Coronary artery (tissue), 2 donors: ENCODE measurements at places on chromosomes 5 and 9.
A peak's percentile ranks its signal among the peaks of the same experiment; 100 is the strongest.

DNA sequence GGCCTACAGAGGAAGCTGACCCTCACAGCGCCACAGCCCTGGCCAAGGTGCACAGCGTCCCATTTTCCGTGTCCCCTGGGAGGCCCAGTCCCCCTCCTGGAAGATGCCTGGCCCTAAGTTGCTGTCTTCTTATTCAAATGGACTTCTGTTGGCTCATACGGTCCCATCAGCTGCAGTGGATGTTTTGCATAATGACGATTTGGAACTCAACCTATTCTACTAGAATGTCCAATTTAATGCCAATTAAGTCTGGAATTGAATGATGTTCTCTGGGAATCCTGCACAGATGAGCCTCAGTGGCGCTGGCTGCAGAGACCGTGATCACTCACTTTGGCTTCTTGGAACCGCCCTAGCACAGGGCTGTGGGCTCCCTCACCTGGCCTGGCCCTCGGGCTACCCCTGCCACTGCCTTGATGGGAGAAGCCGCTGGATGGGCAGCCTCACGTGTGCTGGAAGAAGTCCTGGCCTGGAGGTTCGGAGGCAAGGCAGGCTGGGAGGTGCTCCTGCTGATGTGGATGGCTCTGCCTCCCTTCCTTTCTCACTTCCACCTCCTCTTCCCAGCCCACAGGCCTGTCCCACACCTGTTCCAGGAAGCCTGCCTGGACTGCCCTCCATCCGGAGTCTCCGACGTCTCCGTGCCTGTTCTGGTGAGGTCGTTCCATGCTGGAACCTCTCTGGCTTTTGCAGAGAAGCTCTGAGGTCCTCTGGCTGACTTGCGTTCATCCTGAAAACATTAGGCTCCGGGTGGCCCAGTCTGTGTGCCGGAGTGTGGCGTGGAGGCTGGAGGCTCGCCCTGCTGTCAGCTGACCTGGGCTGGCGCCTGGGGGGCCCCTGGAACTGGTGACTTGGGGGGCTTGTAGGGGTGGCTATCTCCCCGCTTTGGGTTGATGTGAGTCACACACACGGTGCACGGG, 147.1 kb downstream of the RXRA start:
- DNase-seq: no peak

DNA sequence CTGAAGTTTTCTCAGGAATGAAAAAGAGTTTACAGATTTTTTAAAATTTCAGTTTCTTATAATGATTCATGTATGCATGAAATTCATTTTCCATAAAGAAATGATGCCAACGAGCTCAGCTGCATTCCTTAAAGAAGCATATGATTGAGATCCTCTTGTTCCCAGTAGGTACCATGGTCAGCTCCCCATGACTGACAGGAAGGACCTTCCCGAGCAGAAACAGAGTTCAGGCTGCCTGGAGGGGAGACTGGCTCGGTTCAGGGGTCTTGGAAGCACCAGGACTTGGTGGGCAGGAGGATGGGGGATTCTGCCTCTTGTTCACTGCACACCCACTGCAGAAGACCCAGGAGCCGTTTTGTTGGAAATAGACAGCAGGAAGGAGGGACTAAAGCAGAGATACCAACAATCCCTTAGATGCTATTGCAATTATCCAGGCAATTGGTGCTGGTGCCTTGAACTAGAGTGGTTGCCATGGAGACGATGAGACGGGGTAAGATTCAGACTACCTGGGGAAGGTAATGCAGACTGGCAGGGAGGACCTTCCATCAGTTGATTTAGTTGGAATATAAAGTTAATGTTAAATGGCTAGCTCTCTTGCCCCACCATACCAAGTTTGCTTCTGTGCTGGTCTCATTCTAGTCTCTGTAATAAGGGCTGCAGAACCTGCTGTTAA, 447.8 kb downstream of the MTRR start:
- no peak for DNase-seq

GRCh38 chr5:169265888-169266287, 35.1 kb downstream of the SLIT3 start:
- DNase-seq: no peak

DNA sequence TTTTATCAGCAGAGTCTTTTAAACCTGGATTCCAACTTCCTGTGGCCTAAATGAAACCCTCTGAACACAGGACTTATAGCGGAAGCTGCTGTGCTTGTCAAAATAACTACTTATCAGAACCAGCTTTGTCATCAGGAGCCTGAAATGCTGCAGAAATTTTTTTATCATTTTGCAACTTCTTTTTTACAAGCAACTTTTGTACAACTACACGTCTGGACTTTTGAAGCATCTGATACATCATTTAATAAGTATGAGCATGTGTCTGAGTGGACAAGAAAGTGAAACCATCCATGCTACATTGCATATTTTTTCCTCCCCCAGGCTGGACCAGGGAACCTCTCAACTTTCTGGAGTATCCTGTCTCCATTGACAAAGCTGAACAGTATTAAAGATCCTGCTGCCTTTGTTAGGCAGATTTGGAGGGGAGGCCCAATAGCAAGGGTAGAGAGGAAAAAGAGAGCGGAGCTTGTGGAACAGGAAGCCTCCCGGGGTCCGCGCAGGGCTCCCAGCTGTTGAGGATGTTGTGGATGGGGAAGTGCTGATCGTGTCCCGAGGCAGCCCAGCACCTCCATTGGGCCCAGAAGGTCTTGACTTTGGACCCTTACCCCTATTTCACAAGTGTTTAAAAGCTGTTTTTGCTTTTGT, 196.6 kb downstream of the MSX2 start:
- no peak for DNase-seq

GRCh38 chr9:109013679-109014607, 644 bp upstream of the CTNNAL1 start:
- DNase-seq: peak; percentile 74

- no peak for DNase-seq
These were observed 69.2 kb upstream of the SREK1 start for GRCh38 chr5:66074901-66075300.

GRCh38 chr5:154627698-154628678, 127.2 kb upstream of the LARP1 start:
- peak; percentile 62 for DNase-seq

DNA sequence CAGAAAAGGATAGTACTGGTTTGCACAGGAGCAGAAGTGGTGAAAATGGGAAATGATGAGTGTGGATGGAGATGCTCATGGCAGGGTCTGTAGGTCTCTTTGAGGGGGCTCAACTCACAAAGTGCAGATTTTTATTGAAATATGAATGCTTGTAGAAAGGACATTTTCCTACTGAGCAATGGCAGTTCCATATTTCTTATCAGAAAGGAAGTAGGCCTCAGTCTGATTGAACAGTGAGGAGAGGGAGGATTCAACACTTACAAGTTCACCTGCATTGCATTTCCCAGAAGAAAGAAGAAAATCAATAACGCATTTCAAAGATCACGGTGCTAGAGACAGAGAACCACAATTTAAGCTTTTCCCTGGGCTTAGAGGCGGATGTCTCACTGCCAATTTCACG, 49.2 kb downstream of the ANXA2R start:
- DNase-seq: no peak

DNA sequence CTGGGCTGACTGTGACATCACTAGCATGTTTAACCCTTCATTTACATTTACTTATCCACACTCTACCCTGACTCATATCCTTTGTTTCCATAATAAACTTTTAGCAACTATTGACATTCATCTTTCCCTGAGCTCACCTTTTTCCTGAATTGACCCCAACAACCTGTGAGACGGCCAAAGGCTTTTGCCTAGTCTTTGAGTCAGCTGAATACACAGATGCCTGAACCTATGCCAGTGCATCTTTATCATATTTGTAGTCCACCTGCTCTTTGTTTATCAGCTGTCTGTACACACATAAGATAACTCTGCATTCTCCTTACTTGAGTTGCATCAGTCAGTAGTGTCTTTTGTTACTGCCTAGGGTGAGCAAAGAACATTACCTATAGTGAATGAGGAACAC, 128.5 kb upstream of the HMHB1 start:
- DNase-seq: no peak

- no peak for DNase-seq
These were observed 571.2 kb downstream of the EFNA5 start for GRCh38 chr5:107099506-107099905.

DNA sequence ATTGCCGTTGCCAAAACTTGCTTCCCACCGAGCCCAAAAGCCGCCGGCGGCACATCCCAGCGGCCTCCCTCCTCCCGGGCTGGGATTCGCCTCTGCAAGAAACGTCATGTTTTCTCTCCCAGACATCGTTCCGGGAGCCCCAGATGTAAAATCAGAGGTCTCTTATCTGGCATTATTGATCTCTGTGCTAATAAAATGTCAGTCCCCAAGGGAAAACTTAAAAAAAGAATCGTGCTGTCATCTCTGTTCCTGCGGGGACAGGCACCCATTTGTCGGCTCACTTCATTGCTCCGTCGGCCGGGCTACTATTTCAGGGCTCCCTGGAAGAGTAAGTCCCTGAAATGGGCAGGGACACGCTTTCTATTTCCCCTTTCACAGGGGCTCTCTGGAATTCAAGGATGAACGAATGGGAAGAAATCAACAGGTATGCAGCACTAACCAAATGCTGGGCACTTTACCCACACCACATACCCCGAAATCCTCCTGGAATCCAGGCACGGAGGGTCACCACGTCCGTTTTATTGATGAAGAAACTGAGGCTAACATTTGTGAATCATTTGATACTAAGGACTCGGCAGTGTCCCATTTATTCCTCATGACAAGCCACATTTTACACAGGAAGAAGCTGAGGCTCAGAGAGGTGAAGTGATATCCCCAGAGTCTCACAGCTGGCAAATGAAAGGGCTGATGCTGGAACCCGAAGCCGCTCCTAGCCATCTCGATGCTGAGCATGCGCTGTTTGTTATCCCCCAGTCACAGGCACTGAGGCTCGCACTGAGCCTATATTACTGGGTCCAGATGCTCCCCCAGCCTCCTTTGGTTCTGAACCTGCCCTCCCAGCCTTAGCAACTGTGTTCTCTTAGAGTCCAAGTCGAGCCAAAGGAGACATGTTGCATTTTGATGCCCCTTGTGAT, 35.7 kb upstream of the MSX2 start:
- DNase-seq: no peak

GRCh38 chr9:81490605-81491331, 198.6 kb downstream of the TLE1 start:
- DNase-seq: no peak

DNA sequence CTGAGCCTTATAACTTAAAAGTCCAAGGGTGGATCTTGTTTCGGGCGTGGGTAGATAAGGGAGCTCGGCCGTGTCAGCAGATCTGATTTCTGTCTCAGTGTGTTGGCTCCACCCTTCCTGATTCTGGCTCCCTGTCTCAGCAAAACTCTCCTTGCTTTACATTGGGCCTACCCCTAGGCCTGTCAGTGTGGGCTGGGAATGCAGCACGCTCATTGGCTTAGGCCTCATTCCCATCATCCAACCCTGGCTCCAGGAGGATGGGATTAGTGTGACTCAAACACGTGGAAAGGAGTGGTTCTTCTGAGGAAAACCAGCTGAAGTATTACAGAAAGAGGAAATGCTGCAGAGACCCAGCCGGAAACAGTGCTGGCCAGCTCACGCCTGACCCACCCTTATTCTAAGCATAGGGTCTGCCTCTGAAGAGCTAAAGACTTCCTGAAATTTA, 59.9 kb downstream of the ZFAND5 start:
- DNase-seq: peak; percentile 90

GRCh38 chr5:42887575-42887974, 75.9 kb upstream of the SELENOP start:
- no peak for DNase-seq

DNA sequence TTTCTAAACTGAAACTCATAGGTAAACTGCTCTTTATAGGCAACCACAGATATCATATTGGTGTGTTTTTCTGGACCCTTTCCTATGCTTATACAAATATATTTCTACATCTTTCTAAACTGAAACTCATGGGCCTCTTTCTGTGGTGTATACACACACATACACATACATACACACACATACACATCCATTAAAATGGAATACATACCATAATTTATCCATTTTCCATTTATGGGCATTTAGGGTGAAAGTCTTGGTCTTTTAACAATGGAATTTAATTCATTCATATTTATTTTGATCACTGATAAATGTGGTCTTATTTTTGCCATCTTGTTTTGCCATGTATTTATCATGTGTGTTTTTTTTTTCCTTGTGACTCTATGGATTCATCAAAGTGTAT, 44.1 kb downstream of the SLC22A5 start:
- no peak for DNase-seq

DNA sequence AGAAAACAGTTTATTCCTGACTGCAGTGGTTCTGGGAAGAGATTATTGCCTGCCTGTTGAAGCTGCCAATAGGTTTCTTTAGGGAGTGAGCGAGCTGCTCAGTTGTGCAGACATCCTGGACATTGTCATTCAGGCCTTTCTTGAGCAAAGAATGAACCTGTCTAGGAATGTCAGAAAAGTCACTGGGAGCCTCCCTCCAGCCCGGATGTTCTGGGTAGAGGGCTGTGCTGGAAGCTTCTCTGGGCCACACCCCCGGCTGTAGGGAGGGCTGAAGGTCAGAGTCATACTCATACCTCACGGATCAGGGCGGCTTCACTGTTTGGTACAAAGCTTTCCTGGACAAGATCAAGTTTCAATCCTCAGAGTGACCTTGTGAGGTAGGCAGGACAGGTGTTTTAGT, 33.4 kb upstream of the TBC1D2 start:
- DNase-seq: no peak

- DNase-seq: peak; percentile 87
These were observed 18.4 kb downstream of the ENG start for GRCh38 chr9:127835991-127836516.
